ENCODE measurements at places on chromosomes 7 and 10.

- no peak for DNase-seq
Observed at GRCh38 chr7:81190997-81191768, 272.3 kb upstream of the SEMA3C start.

DNA sequence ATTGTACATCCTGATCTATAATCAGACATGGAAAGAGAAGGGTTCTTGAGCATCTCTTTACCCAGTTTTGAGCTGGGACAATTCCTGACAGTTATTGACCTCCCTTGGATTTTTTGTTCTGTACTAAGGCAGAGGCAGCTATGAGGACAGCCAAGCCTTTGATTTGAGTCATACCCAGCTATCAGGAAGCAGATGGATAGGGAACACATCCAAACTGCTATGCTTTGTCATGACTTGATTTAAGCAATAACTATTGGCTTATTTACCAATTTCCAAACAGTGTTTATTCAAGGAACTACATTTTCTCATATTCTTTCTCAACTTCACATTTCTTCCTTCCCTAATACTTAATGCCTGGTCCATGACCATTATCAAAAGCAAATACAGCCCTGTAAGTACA is 396.4 kb upstream of the STEAP1 start:
- no peak for DNase-seq

DNA sequence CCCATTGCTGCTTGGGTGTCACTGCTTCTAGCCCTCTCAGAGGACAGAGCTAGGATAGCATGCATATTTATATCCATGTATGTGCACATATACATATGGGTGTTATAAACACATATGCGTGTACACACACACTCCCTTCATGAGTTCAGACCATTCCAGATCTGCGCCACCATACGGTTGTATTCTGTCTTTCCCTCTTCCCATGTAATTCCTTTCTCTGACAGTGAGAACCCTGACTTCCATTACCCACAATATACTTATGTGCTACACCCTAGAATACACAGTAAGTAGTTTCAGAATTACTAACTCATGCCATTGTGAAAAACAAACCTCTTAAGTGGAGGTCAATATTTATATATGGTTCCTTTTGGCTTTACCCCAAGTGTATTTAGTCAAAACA is 116.6 kb upstream of the SAMD8 start:
- no peak for DNase-seq

- no peak for DNase-seq
Observed at GRCh38 chr7:148954766-148955165, 70.7 kb upstream of the EZH2 start.

DNA sequence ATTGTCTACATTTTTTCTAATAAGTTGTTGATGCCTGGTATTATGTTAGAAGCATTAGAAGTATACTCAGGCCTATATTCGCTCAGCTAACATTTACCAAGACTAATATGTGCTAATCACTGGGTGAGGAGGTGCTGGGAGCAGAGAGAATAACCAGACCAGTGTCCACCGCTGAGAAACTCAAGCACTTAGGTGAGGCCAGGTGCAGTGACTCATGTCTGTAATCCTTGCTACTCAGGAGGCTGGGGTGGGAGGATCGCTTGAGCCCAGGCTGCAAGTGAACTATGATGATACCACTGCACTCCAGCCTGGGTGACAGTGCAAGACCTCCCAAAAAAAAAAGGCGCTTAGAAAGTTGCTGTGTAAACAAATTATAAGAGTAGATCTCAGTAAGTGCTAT is 182.2 kb upstream of the AOAH start:
- no peak for DNase-seq

GRCh38 chr7:36802459-36803135 is 78.3 kb upstream of the AOAH start:
- no peak for DNase-seq

- DNase-seq = no peak
Observed at GRCh38 chr7:146683439-146683838, 566.8 kb downstream of the CNTNAP2 start.

GRCh38 chr10:80708808-80709207 is 171.1 kb downstream of the SH2D4B start:
- DNase-seq = no peak

DNA sequence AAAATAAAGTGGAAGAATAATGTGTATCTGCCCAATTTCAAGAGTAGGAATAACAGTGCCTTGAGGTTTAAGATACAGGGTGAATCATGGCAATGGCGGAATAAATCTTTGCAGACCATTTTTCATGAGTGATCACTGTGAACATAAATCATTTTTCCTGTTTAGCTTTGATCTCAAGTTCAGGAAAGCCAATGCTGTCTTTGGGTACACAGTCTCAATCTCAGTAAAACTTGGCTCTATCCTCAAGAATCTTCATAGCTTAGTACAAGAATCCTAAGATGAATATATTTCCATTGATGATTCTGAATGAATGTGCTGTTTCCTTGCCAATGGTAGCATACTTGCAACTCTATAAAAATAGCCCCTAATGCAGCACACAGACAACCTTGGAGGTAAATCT is 6.8 kb downstream of the NAMPT start:
- no peak for DNase-seq

DNA sequence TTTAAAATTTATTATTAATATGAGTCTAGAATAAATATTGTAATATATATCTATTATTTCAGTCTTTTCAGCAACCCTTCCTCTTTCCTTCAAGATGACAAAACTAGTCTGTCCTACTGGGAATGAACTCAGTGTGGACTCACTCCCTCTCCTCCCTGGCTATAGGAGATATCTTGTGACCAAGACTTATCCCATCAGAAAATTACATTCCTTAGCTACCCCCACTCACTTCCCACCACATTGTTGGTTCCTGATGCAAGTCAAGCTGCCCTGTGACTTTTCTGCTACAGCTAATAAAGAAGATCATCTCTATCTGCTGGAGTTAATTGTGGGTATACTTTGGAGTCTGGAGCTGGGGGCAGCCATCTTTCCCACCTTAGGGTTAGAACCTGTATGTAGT is 28.0 kb upstream of the MCU start:
- no peak for DNase-seq

GRCh38 chr7:111357691-111358090 is 204.6 kb downstream of the IMMP2L start:
- no peak for DNase-seq

GRCh38 chr7:33716581-33717477 is 188.5 kb upstream of the BMPER start:
- no peak for DNase-seq

DNA sequence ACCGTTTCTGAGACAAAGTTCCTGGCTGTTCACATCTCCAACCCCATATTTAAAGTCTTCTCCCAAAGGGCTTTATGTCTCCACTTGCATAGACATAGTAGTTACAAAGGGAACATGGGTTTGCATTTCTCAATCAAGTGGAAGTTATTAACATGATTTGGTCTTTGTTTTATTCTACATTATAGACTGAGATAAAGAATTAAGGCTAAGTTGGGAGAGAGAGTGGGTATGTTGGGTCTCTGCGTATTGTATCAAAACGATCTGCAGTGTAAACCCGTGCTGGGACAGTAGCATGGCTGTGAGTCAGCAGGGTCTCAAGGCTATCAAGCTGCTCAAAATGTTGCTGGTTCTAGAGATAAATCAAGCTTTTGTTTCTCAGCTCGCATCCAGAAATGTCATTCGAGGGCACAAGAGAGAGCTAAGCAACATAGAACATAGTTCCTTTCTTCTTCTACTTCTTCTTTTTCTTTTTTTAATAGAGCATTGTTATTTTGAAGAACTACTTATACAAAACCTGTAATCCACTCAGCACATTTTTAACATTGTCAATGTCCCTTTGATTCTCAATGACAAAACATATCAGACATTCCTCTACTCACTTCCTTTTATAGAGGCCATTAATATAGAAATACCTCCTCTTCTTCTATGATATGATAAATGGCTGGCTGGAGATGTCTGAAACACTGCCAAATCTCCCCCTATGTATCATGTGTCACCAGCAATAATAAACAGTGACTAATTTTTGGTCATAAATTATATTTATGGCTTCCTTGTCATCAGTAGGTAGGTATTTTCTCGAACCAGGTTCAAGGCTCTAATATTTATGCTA is 34.5 kb upstream of the RHOBTB1 start:
- no peak for DNase-seq

- peak; percentile 88 for DNase-seq
Observed at GRCh38 chr7:37346761-37347160, 101.9 kb downstream of the ELMO1 start.

GRCh38 chr10:87875929-87876571 is 12.6 kb downstream of the PTEN start:
- no peak for DNase-seq

GRCh38 chr7:30166155-30166840 is 31.5 kb downstream of the MTURN start:
- DNase-seq = no peak

- no peak for DNase-seq
Observed at GRCh38 chr7:133776266-133776665, 350.9 kb upstream of the LRGUK start.

DNA sequence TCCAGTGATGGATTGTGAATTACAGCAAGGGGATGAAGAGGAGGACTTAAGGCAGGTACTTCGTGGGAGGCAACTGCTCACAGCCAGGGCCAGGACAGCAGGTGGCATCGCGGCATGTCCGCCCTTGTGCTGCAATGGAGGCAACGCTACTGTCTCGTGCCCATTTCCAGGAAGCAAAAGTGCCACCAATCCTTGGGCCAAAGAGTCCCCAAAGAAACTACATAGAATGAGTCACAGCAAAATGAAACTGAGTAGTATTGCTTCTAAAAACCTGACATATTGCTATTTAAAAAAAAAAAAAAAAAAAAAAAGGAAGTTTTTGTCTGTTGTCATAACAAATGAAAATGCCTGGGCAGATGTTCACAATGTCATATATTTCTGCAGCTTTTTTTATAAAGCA is 46.6 kb downstream of the RSU1 start:
- DNase-seq = no peak

DNA sequence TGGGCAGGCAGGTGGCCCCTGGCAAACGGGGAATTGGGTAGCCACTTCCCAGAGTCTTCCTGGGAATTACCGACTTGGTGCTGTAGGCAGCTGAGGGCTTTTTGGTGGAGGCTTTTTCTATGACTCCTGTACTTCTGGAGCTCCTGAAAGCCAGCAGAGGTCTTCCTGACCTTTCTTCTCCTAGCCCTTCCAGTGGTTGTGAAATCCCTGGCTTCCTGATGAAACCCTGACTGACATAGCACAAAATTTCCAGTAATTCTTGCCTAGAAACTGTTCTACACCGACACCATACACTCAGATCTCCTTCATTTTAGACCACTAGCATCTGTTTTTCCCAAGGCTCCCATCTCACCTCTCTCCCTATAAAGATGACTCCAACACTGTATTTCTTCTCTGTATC is 120.2 kb downstream of the STRA8 start:
- DNase-seq = no peak

GRCh38 chr7:97011536-97012364 is 6.4 kb downstream of the DLX6 start:
- peak; percentile 88 for DNase-seq

DNA sequence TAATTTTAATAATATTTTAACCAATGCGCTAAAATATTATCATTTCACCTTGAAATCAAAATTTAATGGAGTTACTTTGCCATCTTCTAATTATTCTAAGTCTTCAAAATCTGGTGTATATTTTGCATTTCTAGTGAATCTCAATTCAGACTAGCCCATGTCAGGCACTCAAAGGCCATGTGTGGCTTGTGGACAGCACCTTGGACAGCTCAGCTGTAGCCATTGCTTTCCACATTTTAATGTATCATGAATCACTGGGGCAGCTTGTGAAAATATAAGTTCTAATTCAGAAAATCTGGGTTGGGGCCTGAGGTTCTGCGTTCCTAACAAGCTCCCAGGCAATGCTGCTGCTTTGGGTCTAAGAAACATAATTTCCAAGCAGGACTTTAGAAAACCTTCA is 57.2 kb downstream of the MGAM2 start:
- DNase-seq = no peak

DNA sequence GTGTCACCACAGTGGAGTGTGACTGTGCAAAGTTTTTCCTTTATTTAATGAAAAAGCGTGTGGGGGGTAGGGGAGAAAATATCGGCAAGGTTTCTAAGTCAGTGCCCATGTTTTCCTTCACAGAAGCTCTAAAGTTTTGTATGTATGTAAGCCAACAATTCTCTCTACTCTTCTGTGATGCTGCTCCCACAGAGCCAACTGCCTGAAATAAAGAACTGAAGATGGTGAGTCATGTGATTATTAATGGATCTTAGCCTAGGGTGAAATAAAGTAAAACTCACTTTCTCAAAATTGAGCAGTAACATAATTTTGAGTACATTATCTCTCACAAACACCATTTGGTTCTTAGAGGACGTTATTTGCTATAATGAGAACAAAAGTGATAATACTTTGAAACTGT is 143.7 kb downstream of the ELMO1 start:
- no peak for DNase-seq

- no peak for DNase-seq
Observed at GRCh38 chr10:69375307-69376151, 41.2 kb downstream of the TACR2 start.

- no peak for DNase-seq
Observed at GRCh38 chr7:77935652-77936348, 137.2 kb downstream of the PHTF2 start.

- no peak for DNase-seq
Observed at GRCh38 chr7:44057181-44057848, 8.1 kb downstream of the PGAM2 start.

- no peak for DNase-seq
Observed at GRCh38 chr7:23291957-23292560, 7.1 kb upstream of the MALSU1 start.

DNA sequence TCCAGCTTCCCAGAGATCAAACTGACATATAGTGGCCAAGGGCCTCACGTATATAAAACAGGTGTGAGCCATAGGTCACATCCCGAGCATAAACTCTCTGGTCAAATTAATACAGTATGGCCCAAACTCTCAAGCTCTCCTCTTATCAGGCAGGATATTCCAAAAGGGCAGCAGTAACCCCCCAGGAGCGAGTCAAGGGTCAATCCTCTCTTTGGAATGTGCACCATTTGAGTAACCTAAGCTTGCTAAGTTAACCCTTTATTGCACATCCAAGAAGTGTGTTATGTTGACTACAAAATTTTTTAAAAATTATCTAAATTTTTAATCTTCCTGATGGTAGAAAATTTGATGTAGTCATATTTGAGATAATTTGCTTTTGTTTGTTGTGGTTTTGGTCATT is 4.5 kb upstream of the TRIM24 start:
- no peak for DNase-seq

- DNase-seq = no peak
Observed at GRCh38 chr7:157643525-157643970, 306.7 kb downstream of the DNAJB6 start.

DNA sequence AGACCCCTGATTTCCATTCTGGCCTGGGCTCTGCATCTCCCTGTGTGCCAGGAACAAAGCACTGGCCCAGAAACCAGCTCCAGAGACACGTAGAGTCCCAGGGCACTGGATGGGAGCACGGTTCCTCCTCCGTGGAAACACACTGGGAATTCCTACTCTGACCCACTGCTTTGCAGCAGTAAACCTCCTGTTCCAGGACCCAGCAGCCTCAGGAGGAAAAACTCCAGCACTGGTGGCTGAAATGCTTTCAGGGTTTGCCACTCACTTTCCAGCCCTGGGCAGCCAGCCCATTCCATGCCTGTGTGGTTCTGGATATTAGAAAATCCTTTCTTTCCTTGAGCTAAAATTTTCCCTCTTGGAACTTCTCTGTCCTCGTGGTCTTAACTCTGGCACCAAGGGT is 58.0 kb downstream of the FAM171A1 start:
- no peak for DNase-seq

GRCh38 chr7:86939197-86939814 is 120.1 kb downstream of the ELAPOR2 start:
- peak; percentile 31 for DNase-seq

- no peak for DNase-seq
Observed at GRCh38 chr7:19381321-19381720, 236.1 kb upstream of the FERD3L start.
